ENCODE measurements at places on chromosomes 7 and 10. TPM values are rescaled to one million over a fixed set of nuclear protein-coding genes. Genes with fewer than 3 reads are reported as not detected.

The FXYD4 gene
- not detected for total RNA-seq

The RNF148 gene
- 3.4 TPM for total RNA-seq

The HTR5A gene
- not detected for total RNA-seq

The VGF gene
- 0.68 TPM for total RNA-seq

The OR6B1 gene
- total RNA-seq = not detected

The GPR26 gene
- not detected for total RNA-seq

The R3HCC1L gene
- total RNA-seq = 26.0 TPM

The ZNF25 gene
- total RNA-seq = 13.0 TPM

The SPDYE18 gene
- not detected for total RNA-seq

The TRIM56 gene
- 32.0 TPM for total RNA-seq

The LIPJ gene
- total RNA-seq = 0.17 TPM

The HDAC9 gene
- total RNA-seq = 8.3 TPM

The HSPA12A gene
- total RNA-seq = 19.4 TPM

The RNLS gene
- 21.7 TPM for total RNA-seq

The FLNC gene
- total RNA-seq = 104 TPM

The GPR22 gene
- not detected for total RNA-seq

The GRID1 gene
- total RNA-seq = 10.0 TPM

The NACAD gene
- total RNA-seq = 3.5 TPM

The MYOZ1 gene
- total RNA-seq = 1.6 TPM

The NAMPT gene
- 284 TPM for total RNA-seq

The RPEL1 gene
- not detected for total RNA-seq

The PHKG1 gene
- total RNA-seq = 0.82 TPM

The STAG3 gene
- 1.8 TPM for total RNA-seq

The GPR158 gene
- 0.36 TPM for total RNA-seq

The CPED1 gene
- total RNA-seq = 10.7 TPM

The OPN1SW gene
- total RNA-seq = not detected

The CDK14 gene
- 20.7 TPM for total RNA-seq

The LDB3 gene
- total RNA-seq = 10.8 TPM
